ENCODE measurements at places on chromosomes 12 and 14.

DNA sequence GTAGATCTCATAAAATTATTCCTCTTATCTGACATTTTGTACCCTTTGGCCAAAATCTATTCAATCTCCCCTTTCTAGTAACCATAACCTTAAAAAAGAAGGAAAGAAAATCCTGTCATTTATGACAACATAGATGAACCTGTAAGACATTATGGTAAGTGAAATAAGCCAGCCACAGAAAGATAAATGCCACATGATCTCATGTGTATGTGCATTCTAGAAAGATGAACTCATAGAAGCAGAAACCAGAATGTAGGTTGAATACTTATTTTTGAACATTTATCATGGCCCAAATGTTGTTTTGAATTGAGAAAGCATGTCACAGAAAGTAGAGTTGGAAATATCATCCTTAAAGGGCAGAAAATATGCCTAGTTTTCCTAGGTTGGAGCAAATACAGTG, 1053.6 kb downstream of the SLC6A15 start:
- no peak for DNase-seq

- no peak for DNase-seq
These were observed 979 bp downstream of the DDX54 start for GRCh38 chr12:113184098-113184899.

GRCh38 chr14:68982581-68982980, 3.5 kb upstream of the ACTN1 start:
- DNase-seq: no peak

GRCh38 chr12:118055865-118056773, 4.9 kb downstream of the WSB2 start:
- DNase-seq: no peak

Data from right forelimb (tissue), 1 donor.